ENCODE measurements at places on chromosomes 4 and X.

DNA sequence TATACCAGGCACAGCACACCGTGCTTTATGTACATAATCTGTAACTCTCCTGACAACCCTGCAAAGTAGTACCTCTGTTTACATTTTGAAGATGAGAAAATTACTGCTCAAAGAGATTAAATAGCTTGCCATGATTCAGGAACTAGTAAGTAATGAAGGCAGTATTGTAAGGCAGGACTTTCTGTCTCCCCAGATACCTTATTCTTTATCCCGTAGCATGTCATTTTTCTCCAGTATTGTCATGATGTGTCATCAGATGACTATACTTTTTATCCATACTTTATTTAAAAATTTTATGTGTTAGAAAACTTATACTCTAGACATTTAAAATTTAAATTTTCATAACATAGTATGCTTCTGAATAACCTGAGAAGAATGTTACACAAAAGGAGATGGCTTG is 188.3 kb upstream of the NUDT6 start:
- no peak for DNase-seq

DNA sequence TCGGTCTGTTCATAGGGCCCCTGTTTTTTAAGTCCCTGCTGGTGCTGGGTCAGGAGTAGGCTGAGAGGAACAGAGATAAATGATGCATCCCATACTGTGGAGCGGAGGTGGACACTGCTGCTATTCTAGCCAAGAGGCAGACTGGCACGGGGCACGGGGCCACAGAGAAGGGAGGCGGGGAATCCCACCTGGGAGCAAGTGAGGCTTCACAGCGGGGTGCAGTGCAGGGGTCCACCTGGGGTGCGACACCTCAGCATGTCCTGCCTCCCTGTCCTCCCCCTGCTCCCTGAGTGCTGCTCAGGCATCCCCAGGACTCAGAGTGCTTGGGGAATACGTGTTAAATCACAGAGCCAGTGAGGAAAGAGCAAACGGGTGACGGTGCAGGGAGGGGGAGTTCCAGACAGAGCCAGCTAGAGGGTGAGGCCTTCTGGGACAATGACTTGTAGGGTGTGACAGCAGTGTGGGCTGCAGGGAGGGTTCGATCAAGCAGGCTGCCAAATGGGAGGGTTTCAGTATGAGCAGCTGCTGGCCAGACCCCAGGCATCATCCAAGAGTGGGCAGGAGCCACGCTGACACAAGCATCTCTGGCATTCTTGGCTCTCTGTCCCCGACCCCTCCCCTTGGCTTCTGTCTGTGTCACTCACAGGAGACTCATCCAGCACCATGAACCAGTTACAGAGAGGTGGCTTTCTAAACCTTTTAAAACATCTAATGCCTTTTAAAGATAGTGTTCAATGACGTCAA is 13.7 kb upstream of the HTRA3 start:
- DNase-seq: no peak

DNA sequence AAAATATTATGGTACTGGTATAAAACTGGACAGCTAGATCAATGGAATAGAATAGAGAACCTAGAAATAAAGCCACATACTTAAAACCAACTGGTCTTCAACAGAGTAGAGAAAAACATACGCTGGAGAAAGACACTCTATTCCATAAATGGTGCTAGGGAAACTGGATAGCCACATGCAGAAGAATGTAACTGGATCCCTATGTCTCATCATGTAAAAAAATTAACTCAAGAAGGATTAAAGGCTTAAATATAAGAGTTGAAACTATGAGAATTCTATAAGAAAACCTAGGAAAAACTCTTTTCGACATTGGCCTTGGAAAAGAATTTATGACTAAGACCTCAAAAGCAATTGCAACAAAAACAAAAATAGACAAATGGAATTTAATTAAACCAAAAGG is 114.6 kb downstream of the PCDH18 start:
- no peak for DNase-seq

GRCh38 chr4:76579596-76580375 is 144.8 kb downstream of the SHROOM3 start:
- DNase-seq: no peak

- DNase-seq: no peak
These were observed 35.5 kb upstream of the GLRB start for GRCh38 chr4:157040405-157040804.

GRCh38 chr4:167897116-167897515 is 195.2 kb upstream of the ANXA10 start:
- no peak for DNase-seq

- no peak for DNase-seq
These were observed 61.5 kb downstream of the EDNRA start for GRCh38 chr4:147542229-147542990.

GRCh38 chr4:166301266-166301665 is 428.2 kb downstream of the TLL1 start:
- DNase-seq: no peak

GRCh38 chr4:41325901-41326300 is 69.2 kb downstream of the UCHL1 start:
- DNase-seq: no peak

DNA sequence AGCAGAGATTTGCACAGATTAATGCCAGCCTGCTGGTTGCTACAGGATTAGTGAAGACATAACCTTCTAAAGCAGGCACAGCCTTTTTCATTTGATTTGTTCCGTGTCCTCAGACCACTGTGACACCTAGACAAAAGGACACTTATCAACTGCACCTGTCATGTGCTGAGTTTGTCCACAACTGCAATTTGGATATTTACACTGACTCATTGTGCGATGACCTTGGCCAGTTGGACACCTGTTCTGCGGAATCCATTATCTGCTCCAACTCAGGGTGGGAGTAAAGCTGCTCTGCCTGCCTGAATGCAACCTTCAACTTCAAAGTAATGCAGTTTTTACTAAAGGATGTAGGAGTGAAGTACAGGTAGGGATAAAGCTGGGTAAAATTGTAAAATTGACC is 4.1 kb upstream of the NR0B1 start:
- no peak for DNase-seq

DNA sequence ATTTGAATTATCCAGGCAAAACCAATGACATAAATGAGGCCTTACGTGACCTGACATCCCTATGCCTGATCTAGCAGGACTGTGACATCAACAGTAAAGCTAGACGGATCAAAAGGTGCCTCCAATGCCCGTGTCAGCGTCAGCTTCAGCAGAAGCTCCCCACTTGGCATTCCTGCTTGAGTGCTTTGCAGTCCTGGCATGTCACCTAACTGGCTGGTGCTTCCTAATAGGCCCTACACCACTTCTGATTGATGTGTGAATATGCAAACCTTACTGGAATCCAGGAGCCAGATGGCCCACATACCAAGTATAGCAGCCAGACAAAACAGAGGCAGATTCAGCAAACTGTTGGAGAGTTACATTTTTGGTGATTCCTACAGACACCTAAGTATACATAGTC is 224.2 kb downstream of the DMD start:
- DNase-seq: no peak

GRCh38 chr4:150176547-150176946 is 98.3 kb downstream of the DCLK2 start:
- DNase-seq: no peak

DNA sequence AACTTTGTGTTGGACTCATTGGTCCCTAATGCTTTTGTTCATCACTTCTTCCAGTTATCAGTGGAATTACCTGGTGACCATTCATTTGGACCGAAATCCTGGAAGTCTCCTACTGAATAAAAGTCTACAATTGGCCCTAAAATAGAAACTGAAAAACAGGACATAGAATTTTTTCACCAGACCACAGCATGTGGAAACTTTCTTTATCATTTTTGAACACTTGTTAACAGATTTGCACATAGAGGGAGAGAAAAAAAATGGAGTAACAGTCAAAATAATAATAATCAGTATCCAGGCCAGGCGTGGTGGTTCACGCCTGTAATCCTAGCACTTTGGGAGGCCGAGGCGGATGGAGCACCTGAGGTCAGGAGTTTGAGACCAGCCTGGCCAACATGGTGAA is 7.1 kb downstream of the EPGN start:
- no peak for DNase-seq
